ENCODE measurements at places on chromosomes 5 and 9.

DNA sequence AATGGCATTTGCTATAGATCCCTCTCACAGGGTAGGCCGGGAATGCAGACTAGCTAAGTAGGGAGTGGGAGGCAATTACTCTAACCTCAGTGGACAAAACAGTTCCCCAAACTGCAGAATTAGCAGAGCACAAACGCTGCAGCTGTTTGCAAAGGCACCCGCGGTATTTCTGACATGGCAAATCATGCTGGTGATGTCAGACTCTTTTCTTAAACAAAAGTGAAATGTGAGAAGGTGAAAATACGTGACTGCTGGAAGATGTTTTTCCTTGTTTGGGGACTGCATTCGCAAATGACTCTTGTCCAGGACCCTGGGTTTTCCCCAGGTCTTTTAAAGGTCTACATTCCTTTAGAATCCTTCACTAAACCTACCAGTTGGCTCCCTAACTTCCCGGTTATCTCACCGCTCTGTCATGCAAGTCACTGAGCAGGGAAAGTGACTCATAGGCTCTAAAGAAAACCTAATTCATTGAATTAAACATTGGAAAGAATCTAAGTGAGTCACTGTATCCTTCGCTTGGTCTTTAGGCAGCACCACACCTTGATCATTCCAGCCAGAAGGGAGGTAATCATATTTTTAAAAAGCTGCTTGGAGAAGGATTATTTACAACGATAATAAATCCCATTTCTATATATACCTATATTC is 91.5 kb upstream of the DNAH5 start:
- DNase-seq: no peak

DNA sequence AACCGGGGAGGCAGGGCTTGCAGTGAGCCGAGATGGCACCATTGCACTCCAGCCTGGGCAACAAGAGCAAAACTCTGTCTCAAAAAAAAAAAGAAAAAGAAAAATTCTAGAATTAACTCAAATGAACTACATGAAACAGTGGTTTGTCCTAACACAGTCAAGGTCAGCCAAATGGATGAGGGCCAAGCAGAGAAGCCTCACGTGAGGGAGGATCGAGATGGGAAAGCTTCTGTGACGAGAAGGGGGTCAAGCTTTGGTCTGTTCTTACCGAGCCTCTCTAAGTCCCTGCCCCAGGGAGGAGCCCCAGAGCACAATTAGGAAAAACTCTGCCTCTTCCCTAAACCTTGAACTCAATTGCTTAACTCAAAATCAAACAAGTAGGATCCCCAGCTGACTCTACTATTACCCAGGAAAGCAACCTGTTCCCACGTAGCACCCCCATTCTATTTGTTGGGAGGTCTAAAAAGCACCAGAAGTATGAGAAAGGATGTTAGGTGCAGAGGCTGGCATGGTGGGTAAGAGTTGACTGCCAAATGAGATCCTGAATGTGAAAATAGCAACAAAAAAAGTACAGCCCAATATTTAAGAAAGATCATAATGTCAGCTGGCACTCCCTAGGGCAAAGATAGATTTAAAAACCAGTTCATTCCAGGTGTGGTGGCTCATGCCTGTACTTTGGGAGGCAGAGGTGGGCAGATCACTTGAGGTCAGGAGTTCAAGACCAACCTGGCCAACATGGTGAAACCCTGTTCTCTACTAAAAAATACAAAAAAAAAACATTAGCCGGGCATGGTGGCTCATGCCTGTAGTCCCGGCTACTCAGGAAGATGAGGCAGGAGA is 7.2 kb downstream of the ALDH7A1 start:
- no peak for DNase-seq

DNA sequence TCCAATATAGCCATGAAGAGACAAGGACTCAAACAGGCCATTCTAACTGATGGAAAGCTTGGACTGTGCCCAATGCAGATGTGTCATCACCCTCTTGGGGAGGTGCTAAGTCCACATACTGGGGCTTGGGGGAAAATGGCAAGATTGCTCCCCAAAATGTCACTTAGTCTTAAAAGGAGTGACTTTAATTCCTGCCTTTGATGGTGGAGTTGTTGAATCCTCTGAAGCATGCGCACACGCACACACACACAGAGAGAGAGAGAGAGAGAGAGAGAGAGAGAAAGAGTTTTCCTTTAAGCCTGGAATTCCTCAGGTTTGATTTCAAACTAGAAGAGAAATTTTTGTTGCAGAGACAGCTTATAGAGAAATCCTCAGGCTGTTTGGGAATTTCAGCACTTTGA is 161.9 kb upstream of the GAS1 start:
- DNase-seq: no peak

- no peak for DNase-seq
These were observed 150.8 kb upstream of the RANBP3L start for GRCh38 chr5:36452424-36453006.

DNA sequence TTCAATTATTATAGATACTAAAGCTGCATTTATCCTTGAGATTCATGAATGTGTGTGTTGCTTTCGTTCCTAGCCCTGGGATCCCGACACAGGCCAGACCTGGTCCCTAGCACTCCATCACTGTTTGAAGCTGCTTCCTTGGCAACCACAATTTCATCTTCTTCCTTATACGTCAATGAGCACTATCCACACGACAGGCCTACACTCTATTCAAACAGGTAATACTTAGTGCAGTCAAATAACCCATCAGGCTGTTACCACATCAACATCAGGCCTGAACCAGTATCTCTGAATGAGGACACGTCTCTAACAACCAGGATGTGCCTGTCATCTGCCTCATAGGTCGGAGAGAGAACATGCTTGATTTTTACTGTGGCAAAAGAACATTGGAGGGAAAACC is 73.3 kb downstream of the PRKACG start:
- DNase-seq: no peak

- no peak for DNase-seq
These were observed 7.8 kb upstream of the DNAJC18 start for GRCh38 chr5:139446956-139447779.

GRCh38 chr5:26023361-26023760 is 1015.0 kb downstream of the CDH9 start:
- no peak for DNase-seq

DNA sequence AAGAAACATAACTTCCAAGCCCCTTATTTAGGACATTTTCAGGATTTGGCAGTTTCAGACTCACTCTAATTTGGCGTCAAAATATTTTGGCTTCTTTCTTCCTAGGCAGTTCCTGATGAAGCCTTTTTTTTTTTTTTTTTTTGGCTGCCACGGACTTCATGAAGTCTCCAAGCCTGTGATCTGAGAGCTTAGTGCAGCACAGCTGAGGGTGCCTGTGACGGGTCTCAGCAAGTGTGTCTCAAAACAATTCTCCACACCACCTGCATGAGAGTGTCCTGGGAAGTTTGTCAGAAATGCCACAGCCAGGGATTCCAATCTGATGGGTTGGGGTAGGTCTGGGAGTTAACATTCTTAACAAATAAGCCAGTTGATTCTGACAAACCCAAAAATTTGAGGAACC is 6.0 kb upstream of the ESM1 start:
- no peak for DNase-seq

GRCh38 chr5:69276422-69277174 is 41.9 kb downstream of the CDK7 start:
- DNase-seq: no peak
